ENCODE measurements at places on chromosomes 11 and 22. TPM values are rescaled to one million over a fixed set of nuclear protein-coding genes. Genes with fewer than 3 reads are reported as not detected.

The ARHGAP8 gene
- not detected for total RNA-seq

The HBD gene
- not detected for total RNA-seq

The PATE4 gene
- not detected for total RNA-seq

The OR51B2 gene
- total RNA-seq = not detected

The LMO1 gene
- total RNA-seq = not detected

The EIF1AD gene
- 35.5 TPM for total RNA-seq

The KCNJ11 gene
- total RNA-seq = under 0.01 TPM

The FADS2 gene
- 987 TPM for total RNA-seq

The OR5AK2 gene
- not detected for total RNA-seq

The RFPL1 gene
- not detected for total RNA-seq

The RPS13 gene
- 1,306 TPM for total RNA-seq
